ENCODE measurements at places on chromosomes 12 and 14. TPM values are rescaled to one million over a fixed set of nuclear protein-coding genes. Genes with fewer than 3 reads are reported as not detected.

GRCh38 chr12:102633981-102634605, 153.7 kb upstream of the IGF1 start:
- peak; percentile 79 for DNase-seq

DNA sequence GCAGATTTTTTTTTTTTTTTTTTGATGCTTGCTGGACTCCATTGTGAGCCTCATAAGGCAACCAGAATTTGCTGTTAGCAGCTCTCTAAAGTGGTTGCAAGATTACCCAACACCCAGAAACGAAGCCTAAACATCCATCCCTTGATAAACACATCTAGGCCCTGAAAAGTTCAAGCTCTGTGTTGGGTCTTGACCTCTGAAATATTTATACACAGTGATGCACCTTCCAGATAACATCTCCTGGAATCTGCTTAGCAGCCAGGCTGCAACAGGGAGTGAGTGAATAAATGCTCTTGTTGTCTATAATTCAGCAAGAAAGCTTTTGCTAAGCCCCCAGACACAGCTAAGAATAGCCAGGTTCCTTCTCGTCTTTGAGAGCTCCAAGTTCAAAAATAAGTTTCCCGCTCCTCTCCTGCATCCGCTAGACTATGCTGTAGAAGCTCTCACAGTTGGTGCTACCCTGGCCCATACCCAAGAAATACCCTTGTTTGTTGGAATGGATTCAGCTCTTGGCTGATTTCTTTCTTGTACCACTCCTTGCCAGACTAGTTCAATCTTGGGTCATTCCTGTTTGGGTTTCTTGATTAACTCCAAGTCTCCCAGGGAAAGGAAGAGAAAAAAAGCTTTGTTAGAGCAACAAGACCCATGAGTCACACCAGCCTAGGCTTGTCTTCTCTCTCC, 610.6 kb upstream of the TBX3 start:
- DNase-seq, result peak; percentile 67

DNA sequence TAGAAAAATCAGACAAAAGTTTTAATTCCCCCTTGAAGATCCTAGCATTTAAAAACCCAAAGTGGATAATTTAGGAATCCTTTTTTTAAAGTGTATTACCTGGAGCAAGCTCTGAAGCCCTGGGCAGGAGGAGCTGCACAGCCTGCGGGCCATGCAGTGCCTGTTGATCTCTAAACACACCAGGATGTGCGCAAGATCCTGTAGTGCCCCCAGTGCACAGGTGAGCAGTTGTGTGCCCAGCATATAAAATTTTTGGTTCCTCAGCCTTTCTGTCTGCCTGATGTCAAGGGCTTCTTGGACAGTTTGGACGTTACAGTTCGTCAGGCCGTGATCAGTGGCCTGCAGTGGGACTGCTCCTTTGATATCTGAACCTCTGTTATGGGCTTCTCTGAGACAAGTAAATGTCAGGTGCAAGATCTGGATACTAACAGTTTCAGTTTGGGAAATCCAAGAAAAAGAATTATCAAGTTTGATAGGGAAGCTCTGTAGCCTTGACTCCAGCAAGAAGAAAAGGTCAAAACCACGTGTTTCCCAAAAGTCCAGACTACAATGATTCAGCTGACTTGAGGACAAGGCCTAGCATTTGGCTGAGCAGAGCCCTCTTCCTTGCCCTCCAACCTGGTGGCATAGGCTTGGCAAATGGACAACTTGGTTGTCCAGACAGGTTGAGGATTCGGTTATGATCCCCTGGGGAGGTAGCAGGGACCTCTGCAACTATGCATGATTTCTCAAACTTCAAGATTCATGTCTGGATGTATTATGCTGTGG, 1.0 kb downstream of the ATXN7L3B start:
- no peak for DNase-seq

DNA sequence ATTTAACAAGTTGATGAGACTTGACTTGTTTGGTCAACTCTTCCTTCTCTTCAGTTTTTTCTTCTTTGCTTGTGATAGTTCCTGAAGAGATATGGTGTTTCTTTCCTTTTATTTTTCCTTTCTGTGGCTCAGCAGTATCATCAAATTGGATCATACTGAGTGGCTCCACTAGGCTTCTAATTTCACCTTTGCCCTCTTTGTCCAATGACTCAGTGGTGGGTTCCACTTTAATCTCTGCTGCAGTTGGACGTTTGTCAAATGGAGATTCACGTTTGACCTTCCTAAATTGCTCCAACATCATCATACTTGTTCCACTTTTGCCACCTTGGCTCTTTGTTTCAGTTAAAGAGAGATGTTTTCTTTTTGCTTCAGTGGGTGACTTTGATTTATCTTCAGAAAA, 41.5 kb downstream of the FAM186A start:
- DNase-seq, result no peak

DNA sequence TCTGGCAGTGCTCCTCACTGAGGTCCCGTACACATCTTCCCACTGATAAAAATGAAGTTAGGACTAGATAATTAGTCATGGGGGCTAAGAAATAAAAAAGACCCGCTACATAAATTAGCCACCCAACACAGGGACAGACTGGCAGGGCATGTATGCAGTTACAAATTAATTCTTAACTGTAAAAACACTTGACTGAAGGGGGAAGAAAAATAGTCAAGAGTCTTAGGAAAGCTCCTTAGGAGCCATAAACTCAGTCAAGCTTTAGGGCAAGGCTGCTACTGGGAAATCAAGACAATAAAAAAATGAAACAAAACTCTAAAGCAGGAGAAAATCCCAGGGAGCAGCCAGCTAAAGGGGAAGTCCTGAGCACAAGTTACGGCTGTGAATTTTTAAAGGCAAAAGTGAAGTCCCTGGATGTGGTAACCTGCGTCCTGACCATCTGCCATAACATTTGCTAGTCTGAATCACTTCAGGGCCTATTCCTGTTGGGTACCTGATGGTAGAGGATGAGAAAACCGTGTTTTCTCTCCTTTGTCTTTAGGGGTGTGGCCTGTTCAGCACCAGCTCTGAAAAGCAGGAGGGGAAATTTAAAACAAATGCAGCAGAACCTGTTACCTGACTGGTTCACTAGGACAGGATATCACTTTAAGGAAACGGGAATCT, 7.5 kb upstream of the NPFF start:
- DNase-seq, result no peak

DNA sequence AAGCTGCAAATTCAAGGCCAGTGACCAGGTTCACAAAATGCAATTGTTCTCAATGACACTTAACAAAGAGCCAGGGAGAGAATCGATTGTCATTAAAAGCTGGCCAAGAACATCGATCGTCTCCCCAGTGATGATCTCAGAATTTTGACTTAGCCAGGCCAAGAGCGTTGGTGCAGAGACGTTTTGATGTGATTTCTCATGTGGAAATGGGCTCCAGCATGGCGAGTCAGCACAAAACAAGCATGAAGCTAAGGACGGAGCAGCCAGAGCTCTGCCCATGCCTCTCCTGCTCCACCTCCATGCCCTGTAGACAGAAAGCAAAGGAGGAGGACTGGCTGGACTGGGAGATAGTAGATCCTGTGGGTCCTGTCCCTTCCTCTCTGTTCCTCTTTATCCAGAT, 270.8 kb downstream of the FOXN3 start:
- DNase-seq, result peak; percentile 32

DNA sequence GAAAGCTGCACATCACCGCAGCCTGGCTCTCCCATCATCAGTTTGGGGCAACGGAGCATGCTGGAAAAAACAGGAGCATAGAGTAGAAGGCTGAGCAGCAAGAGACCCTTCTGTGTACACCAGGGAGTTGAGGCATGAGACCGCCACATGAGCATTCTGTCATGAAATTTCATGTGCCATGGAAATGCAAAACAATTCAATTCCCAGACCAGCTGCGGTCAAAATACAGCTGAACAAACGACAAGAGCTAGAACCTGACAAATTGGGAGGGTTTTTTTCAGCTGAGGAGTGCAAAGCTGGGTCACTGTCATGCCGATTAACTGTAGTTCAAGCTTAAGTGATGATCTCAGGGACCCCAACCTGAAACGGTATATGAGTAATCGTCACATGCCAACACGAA, 37.1 kb downstream of the TMEM30B start:
- DNase-seq, result no peak

DNA sequence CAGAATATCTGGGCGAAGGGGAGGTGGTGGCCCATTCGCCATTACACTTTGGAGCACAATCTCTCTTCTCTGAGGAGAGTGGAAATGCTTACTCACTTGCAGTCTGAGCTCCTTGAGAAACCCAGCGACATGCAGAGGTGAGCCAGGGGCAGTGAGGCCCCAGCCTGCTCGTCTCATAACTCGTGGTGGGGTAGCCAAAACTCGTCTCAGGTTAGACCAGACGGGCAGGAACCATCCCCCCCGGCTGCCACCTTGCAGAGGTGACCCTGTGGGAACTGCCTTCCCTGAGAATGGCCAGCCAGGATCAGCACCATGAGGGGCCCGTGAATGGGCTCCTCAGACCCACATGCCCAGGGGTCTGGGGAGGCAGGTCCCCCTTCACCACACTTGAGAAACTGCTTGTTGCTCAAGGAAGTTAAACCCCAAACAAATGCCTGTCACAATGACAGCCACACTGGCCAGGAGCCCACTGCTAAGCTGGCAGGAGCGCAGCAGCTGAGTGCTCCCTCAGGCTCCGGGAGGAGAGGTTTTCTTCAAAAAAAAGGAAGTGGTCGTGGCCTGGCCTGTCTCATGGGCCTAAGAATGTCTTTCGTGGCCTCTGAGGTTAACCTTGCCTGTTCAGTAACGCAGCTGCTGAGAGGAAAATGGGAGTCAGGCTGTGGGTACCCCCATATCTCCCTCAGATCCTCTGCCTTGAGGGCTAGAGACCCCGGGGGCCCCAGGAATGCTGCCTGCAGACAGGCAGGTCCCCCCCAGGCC, 9.2 kb upstream of the ALDH2 start:
- peak; percentile 65 for DNase-seq

- no peak for DNase-seq
Measured at GRCh38 chr14:71238835-71239234, 331.6 kb downstream of the PCNX1 start.

GRCh38 chr12:76878099-76878898, 520 bp downstream of the CSRP2 start:
- no peak for DNase-seq

DNA sequence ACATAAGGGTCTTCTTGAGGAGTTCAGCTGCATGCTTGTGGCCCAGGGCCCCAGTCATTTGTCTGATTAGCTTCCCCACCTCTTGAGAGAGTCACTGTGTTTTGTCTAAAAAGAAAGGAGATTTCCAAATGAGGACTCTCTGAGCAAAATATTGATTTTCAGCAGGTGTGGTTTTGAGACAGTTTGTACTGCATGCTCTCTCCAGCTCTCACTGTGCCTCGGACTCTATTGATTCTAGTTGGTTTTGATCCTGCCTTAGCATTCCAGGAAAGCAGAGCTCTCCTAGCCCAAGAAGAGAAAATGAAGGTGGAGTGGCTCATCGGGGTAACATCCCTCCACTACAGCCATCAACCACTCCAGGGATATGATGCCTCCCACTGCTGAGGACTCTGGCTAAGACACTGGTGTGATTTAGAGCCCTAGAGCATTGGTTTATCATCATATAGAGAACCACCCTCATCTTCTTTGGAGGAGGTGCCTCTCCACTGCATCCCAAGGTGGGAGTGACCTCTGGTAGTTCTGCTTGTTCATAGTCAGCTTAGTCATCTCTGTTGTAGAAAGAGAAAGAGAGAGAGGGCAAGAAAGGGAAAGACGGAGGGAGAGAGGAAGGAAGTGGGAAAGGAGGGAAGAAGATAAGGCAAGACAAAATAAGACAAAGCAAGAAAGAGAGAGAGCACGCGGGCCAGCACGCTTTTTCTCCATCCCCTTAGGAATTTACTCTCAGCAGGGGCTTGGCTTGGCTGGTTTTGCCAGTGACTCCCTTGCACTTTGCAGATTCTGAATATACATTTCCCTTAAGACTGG, 365.6 kb downstream of the DPF3 start:
- DNase-seq, result peak; percentile 67

DNA sequence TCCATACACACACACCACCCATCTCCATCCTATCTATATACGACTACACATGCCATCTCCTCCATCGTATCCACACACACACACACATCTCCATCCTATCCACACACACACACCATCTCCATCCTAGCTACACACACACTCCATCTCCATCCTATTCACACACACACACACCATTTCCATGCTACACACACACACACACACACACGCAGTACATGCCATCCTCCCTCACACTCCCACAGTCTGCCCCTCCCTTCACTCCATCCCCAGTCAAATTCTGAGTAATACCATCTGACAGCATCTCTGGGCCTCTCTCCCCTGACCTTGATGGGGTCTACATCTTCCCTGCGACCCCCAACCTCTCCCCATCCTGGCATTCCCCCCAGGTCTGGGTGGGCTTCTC, 193.8 kb upstream of the LHX5 start:
- DNase-seq, result no peak

- peak; percentile 72 for DNase-seq
Measured at GRCh38 chr12:25806271-25806670, 152.2 kb upstream of the RASSF8 start.

GRCh38 chr12:29147731-29148595, 1.1 kb upstream of the FAR2 start:
- no peak for DNase-seq

DNA sequence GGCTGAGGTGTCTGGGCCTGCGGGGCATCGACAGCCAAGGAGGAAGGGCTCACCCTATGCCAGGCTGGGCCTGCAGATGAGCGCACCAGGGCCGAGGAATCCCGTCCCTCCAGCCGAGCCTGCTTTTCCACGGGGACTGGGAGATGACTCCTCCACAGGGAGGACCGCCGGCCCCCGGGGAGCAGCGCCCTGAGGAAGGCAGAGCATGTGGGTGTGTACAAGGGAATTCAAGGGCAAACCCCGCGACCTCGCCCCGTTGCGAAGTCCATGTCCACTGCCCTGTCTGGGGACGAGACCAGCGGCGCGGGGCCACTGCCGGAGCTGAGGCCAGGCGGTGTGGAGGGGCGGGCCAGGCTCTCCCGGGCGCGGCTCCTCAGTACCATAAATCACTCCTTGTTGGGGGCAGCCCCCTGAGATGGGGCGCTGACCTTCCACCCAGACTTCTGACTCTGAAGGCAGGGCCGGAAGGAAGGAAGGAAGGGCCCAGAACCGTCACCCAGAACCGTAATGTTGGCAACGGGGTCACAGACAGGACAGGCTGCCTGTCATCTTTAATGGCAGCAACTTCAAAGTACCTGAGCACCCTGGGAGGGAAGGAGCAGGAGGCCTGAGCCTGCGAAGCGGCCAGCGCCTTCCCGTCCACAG, 52.5 kb downstream of the RNF34 start:
- no peak for DNase-seq

The CIROP gene
- total RNA-seq, result 0.28 TPM

The GALNT9 gene
- under 0.01 TPM for total RNA-seq

The TMEM106C gene
- 63.9 TPM for total RNA-seq

The ARHGEF25 gene
- total RNA-seq, result 6.3 TPM

The NID2 gene
- total RNA-seq, result 102 TPM
